ENCODE measurements at places on chromosomes 6 and 20. TPM values are rescaled to one million over a fixed set of nuclear protein-coding genes. Genes with fewer than 3 reads are reported as not detected.
A peak's percentile ranks its signal among the peaks of the same experiment; 100 is the strongest.

Gene TMEM244
- not detected for total RNA-seq

Gene ZFP57
- total RNA-seq = not detected

GRCh38 chr20:20593447-20594170 lies 118.8 kb downstream of the RALGAPA2 start:
- DNase-seq = peak; percentile 84

DNA sequence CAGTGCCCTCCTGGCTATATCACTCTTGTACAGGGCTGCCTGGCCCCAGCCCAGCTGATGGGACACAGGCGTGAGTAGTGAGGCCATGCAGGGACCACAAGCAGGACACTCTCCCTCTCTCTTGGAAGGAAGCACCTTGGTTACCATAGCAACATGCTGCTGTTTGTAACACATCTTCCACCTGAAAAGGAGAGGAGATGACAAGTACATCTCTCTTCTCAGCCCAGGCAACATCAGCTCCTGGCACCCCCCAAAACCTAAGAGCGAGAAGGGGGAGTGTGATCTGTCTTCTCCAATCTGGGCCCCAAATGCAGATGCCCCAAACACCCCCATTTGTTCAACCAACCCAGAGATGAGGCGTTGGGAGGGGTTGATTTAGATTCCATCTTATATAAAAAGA lies 49.9 kb downstream of the KCNB1 start:
- no peak for DNase-seq

GRCh38 chr6:31829633-31830283 lies 2.2 kb downstream of the HSPA1B start:
- DNase-seq = peak; percentile 54

GRCh38 chr6:105428342-105428957 lies 25.6 kb upstream of the PREP start:
- peak; percentile 52 for DNase-seq

- no peak for DNase-seq
These were observed 32.0 kb downstream of the ERMARD start for GRCh38 chr6:169783401-169783800.

- no peak for DNase-seq
These were observed 76.7 kb downstream of the RNF217 start for GRCh38 chr6:125038925-125039324.

DNA sequence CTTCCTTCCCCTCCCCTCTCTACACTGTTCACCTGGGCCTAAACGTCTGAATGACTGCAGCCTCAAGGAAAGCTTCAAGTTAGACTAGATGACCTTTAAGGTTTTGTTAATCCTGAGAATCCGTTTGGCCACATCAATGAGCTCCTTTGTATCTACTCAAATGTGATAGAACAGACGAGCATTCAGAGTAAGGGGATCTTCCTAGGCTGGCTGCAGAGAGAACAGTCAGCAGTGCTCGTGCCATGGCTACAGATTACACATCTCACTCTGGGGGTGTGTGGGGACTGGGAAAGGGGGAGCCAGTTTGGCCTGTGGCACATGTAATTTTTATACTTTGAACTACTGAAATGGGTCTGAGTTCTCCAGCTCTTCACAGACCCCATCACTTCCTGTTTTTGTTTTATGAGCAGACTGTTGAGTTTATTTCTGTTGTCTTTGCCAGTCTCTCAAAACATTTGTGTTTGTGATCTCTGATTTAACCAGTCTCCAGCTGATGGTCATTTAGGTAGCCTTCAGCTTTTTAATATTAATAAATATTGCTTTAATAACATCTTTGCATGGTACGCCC lies 50.9 kb downstream of the KCNS1 start:
- DNase-seq = peak; percentile 99

DNA sequence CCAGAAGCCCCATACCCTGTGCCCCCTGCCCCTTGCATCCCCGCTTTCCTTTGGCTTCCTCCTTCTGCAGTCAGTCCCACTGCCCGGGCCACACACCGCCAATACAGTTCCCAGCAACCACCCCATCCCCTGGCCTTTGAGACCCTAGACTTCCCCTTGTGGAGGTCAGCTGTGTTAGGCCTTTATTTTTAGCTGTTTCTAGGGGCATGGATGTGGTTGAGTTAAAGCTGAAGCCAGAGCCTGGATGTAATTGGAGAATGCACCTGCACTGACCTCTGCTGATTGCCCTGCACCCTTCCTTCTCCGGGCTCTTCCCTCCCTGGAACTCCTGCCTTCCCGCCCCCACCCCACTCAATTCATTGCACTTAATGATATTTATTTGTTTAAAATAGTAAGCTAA lies 33.9 kb downstream of the LYRM2 start:
- DNase-seq = no peak

DNA sequence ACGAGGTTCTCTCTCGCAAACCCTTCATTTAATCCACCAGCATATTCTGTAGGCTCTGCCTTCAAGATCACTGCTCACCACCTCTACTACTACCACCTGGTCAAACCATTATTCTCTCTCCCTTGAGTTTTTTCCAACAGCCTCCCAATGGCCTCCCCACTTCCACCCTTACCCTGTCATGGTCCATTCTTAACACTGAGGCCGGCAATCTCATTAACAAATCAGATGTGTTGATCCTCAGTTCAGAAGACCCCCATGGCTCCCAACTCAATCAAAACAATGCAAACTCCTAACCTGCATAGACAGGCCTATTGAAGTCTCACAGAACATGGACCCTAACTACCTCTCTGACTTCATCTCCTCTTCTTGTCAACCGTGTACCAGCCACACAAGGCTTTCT lies 2.2 kb downstream of the AURKA start:
- no peak for DNase-seq

DNA sequence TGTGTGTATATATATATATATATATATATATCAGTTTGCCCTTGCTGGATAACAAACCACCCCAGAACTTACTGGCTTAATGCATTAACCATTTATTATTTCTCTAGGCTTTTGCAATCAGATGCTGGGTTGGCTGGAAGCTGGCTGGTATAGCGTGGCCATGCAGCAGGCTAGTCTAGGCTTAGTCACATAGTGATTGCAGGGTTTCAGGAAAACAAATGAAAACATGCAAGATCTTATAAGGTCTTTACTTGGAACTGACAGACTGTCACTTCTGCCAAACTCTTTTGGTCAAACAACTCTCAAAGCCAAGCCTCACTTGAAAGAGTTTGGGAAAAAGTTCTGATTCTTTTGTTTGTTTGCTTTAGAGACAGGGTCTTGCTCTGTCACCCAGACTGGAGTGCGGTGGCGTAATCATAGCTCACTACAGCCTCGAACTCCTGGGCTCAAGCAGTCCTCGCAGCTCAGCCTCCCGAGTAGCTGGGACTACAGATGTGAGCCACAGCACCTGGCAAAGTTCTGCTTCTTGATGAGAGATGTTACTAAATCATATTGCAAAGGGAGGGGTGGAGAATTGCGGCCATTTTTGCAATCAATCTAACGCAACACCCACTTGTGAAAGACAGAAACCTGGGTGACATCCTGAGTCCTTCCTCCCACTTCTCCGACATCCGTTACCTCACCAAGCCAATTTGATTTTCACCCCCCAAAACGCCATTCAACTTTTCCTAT lies 74.6 kb upstream of the RNF24 start:
- DNase-seq = no peak

Measured in SK-MEL-5 (cell line).